Amygdala (tissue), 56 donors: ENCODE measurements at places on chromosomes 2 and 18.
A peak's percentile ranks its signal among the peaks of the same experiment; 100 is the strongest.

DNA sequence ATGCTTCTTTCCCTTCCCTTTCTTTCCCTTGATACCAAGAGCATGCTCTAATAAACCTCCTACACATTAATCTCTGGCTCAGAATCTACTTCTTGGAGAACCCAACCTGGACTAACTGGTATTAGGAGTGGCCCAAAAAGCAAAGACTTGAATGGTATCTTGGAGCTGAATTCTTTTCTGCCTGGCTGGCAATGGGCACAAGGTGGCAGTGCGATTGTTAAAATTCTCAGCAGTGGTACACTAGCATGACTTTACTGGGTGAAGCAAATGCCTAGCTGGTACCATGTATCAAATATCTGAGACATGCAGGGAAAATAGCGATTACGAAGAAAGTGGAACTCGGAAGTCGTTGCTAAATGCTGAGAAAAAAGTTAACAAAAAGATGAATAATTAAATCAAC, 376.1 kb downstream of the XIRP2 start:
- DNase-seq, result no peak

GRCh38 chr2:55553321-55553720, 33.8 kb downstream of the CFAP36 start:
- no peak for DNase-seq

GRCh38 chr2:171491292-171491691, 31.0 kb upstream of the CYBRD1 start:
- no peak for DNase-seq

DNA sequence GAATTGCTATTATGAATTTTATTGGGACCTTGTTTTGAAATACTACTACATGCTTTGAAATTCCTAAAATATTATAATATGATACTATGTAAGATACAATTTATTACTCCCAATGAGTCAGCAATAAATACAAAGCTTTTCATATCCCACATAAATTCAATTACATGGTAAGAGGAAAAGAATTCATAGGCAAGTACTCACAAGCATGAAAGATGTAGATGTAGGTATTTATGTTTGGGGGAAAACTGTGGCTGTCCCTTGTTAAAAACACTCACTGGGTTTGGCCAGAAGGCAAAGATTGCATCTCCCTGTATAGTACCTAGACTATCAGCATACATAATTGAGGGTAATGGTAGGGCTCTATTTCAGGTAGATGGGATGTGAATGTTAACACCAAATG, 90.4 kb downstream of the MBD2 start:
- no peak for DNase-seq

DNA sequence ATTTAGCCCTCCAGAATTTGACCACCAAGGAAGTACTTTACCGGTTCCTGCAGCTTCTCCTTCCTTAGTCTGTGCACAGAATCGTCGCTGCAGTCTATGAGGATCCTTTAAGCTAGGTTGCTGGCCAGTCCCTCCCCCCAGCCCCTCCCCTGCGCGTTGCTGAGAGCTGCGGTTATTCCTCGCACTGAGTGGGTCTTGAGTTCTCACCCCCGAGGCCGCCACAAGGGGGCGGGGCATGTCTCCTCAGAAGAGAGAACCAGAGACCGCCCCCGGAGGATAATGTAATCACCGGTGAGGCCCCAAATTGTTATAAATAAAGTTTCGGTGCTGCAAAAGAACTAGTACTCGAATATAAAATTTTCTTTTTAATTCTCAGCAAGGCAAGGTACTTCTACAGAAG, 1184.9 kb upstream of the CDH2 start:
- DNase-seq, result no peak

- DNase-seq, result no peak
Observed at GRCh38 chr2:3145471-3146021, 232.1 kb downstream of the EIPR1 start.

GRCh38 chr2:167398873-167399272, 510.6 kb downstream of the XIRP2 start:
- no peak for DNase-seq

GRCh38 chr2:53768242-53768542, 588 bp downstream of the CHAC2 start:
- peak; percentile 28 for DNase-seq

DNA sequence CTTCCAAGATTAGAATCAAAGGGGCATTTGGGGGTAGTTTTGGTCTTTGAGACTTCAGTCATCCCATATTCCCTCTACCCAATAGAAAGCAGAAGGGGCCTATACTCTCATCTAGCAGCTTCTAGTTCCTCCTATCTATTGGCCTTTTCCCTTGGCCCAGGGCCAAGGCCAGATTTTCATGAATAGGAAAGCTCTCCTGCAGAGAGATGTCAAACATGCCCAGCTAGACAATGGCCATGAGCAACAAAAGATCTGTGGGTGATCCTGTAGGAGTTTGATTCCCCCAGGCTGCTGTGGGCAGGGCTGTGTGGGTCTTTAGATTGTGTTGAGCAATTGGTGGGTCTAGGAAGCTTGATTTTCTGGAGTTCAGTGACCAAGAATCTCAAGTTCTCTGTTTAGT, 2.9 kb upstream of the ADCYAP1 start:
- no peak for DNase-seq

DNA sequence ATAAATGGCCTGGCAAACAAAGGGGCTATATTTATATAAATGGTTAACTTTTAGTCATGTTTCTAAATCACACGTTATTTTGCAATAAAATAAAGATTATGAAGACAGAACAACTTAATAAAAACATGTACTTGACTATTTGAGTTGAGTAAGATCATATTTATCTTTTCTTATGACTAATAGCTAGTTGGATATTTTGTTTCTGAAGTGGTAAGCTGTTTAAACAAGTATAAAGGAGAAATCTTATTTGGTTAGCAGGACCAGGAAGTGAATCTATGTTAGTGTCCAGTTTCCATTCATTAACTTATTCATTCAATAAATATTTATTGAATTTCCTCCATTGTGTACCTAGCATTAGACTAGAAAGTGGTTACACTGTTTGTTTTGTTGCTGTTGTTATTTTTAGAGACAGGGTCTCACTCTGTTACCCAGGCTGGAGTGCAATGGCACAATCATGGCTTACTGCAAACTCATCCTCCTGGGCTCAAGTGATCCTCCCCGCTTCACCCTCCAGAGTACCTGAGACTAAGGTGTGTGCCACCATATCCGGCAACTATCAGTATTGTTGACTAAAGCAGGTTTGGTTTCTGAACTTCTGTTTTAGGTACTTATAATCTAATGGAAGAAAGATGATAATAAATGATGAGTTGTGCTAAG, 312.6 kb downstream of the DPP10 start:
- DNase-seq, result no peak

- DNase-seq, result no peak
Observed at GRCh38 chr18:79459946-79460480, 64.3 kb downstream of the NFATC1 start.

DNA sequence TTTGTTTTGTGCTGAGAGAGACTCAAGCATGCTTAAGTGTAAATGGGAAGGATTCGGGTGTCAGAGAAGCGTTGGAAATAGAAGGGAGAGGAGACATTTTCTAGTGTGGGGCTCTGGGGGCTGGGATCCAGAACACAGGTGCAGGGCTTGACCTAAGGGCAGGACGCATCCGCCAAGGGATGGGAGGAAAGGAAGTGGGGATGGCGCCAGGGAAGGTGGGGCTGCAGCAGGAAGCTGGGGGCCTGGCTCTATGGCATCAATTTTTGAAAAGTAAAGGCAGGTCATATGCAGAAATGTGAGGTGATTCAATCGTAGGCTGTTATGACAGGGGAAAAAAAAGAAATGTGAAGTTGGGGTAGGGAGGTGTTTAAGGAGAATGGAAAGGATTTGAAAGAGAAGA, 143.2 kb upstream of the SERTAD2 start:
- no peak for DNase-seq

- no peak for DNase-seq
Observed at GRCh38 chr2:46451131-46451711, 28.1 kb upstream of the TMEM247 start.

DNA sequence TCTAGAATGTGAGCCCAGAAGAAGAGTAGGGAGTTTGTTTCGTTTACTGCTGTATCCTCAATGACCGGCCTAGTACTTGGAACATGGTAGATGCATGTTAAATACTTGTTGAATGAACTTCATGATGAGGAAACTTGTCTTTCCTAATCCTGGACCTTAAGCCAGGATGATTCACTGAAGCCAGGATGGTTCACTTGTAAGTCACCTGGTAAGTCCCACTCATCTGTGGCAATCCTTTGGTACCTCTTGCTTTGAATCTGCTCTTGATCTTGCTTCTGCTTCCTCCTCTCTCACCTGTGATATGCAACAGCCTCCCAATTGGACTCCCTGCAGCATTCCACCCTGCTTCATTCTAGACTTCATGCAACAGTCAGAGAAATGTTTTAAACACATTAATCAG, 43.6 kb downstream of the QPCT start:
- DNase-seq, result no peak

GRCh38 chr2:202337151-202337550, 39.0 kb upstream of the BMPR2 start:
- DNase-seq, result no peak

GRCh38 chr2:102892698-102893310, 131.0 kb downstream of the TMEM182 start:
- no peak for DNase-seq

DNA sequence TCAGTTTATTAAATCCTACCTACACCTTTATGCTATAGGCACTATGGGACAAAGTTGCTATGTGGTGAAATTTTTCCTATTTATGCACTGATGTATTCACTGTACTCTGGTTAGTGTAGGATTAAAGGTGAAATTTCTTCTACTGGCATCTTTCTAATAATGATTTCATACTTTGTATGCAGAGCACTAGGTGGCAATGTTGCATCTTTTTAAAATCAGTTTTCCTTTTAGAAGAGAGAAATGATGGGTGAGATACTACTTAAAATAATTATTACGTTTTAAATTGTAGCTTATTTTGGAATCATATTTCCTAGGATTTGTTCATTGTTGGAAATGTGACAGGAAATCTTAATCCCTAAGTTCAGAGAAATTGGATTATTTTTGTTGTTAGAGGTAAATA, 150.9 kb downstream of the CD8B2 start:
- peak; percentile 3 for DNase-seq

DNA sequence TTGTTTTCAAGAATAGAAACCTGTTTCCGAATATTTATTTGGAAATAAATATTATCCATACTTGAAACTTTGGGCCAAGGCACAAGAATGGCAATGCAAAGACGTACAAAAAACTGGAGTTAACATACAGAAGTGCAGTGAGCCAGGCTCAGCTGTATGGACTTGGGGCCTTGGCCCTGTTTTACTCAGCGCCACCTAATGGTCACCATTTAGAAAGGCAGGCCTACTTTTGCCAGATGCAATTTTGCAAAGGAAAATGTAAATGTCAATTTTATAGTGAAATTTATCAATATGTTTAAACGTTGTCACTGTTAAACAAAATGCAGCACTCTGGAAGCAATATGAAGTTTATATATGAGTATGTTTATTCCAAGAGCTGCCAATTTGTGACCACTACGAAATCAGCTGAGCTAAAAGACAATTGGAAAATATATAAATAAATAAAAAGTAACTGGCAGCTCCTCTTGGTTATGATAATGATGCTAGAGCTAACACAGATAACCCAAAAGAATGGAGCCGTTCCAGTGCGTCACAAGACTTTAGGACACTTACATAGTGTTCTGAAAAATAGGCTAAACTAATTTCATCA, 155.0 kb downstream of the ARHGAP15 start:
- no peak for DNase-seq

DNA sequence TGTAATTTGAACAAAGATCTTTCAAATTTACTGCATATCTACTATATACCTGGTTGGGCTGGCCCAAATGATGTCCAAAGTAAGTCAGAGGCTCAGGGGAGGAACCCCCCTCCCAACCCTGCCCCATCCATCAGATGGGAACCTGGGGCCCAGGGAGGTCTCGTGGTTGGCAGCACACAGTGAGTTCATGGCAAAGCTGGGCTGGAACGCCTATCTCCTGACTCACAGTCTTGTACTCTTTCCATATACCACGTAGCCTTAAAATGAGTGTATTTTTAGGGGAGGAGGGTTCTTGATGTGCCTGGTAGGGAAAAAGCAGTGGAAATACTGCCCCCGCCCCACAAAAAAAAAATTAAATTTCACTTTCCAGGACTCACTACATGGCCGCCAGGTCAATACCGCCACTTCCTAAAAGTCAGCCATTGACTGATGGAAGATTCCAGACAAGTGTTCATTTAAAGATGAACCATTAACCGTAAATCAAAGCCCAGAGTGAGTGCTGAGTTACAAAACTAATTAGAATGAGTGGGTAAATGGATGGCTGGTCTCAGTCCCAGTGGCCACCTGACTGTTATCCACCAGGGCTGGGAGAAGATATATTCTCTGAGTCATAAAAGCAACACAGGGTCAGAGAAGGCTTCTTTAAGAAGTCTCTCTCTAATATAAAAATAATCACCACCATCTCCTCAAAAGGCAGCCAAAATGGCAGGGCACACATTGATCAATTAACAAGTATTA, 80.5 kb downstream of the ZBTB7C start:
- no peak for DNase-seq

- no peak for DNase-seq
Observed at GRCh38 chr18:74928194-74928968, 280.6 kb downstream of the PTGR3 start.

GRCh38 chr18:59908799-59909198, 9.0 kb downstream of the PMAIP1 start:
- DNase-seq, result no peak

DNA sequence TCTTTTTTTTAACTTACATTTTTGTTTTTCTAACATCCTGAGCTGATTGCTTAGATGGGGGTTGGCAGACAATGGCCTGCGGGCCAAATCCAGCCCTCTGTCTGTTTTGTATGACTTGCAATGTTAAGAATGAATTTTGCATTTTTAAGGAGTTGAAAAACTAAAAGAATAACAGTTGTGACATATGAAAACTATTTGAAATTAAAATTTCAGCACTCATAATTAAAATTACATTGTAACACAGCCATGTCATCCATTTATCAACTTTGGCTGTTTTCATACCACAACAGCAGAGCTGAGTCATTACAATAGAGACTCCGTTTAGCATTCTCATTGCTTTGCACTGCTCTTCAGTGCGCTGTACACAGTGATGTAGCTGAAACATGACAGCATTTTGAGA, 94.1 kb upstream of the MC4R start:
- no peak for DNase-seq

DNA sequence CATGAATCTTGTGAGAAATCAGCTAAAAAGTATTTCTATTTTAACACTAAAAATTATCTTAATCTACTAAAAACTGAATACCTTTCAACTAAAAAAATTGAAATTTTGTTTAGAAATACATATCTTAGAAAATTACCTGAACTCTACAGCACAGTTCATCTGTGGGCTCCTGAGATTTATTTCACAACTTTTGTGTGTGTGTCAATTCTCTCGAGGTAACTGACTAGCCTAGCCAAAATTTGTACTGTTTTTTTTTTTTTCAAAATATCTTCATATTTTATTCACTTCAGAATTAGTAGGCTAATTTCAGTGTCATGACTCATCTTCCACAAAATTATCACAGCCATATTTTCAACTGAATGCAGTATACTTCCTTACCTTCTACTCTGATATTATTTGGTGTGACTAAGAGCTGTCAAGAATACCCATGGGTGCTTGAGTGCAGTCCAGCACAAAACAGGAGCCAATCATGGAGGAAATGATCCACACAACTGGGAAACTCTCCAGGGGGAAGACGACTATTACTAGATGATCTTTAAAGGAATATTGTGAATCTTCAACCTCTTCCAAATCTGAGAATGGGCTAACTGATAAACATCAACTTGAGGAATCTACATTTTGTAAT, 174.6 kb downstream of the ZNF385B start:
- DNase-seq, result no peak
